ENCODE measurements at places on chromosomes 11 and 22. TPM values are rescaled to one million over a fixed set of nuclear protein-coding genes. Genes with fewer than 3 reads are reported as not detected.
A peak's percentile ranks its signal among the peaks of the same experiment; 100 is the strongest.

DNA sequence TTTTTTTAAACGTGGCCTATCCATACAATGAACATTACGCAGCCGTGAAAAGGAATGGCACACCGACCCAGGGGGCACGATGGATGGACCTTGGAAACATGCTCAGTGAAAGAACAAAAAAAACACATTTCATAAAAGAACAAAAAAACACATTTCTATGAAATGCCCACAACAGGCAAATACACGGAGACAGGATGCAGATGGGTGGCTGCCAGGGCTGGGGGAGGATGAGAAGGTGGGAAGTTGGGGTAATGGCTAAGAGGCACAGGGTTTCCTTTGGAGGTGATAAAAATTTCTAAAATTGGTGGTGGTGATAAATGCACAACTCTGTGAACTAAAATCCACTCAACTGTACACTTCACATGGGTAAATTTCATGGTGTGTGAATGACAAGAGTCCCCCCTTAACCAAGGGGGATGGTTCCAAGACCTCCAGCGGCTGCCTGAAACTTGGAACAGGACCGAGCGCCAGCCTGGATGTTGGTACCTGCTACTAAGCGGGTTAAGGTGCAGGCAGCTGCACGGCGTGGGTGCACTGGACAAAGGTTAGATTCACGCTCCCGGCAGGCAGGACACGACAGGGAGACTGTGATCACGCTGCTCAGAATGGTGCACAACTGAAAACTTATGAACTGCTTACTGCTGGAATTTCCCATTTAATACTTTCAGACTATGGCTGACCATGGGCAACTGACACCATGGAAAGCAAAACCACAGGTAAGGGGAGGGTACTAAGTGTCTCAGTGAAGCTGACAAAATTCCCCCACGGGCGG is 16.5 kb downstream of the BRD1 start:
- DNase-seq = no peak

GRCh38 chr11:114606003-114606801 is 10.6 kb upstream of the NXPE4 start:
- DNase-seq = no peak

NXPE4 gene
- total RNA-seq = not detected

DNA sequence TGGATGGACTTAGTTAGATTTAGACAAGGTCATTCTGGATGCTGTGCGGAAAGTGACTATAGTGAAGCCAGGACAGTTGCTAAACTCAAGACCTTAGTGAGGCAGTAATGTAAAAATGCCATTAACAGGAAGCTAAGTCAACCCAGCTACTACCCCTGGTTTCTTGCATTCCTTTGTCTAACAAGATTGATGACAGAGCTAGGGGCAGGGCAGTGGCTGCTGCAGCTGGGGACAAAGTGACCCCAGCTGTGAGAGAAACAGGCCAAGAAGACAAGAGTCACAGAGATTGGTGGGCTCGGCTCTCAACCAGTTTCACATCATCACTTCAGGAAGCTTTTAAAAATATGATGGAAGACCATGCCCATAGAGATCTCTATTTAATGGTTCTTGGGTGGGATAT is 110.4 kb upstream of the POU2AF2 start:
- no peak for DNase-seq

RGL4 gene
- total RNA-seq = not detected

- peak; percentile 1 for DNase-seq
These were observed 324.7 kb downstream of the CASP12 start for GRCh38 chr11:104573441-104573990.

DNA sequence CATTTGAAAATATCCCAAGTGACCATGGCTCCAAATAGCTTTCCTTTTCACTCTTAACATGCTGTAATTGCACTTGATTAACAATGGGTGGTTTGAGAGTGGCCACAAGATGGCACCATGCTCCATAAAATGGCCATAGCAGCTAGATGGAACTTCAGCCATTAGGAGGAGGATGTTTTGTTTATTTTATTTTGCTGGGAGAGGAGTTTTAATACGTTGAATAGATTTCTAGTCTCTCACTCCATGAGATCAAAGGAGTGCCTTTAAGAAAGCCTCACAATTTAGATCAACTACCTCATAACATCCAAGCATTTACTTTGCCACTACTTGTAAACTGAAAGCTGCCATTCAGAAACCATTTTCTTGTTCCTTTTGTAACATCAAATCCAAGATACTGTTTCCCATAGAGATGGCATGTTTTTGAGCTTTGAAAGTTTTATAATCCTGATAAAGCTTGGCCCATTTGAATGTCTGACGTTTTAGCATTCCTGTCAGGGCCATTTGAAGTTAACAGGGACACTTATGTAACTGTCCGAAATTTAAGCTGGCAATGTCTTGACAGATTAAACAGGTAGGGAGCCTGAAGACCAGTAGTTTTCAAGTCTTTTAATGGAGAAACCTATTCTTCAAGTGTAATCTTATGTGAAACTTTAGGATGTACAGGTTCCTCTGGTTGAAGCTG is 4.7 kb downstream of the FEN1 start:
- peak; percentile 83 for DNase-seq

- DNase-seq = no peak
These were observed 697 bp downstream of the RNF169 start for GRCh38 chr11:74749127-74749964.

CDK2AP2 gene
- total RNA-seq = 61.9 TPM

DEPDC7 gene
- total RNA-seq = 22.5 TPM

DNA sequence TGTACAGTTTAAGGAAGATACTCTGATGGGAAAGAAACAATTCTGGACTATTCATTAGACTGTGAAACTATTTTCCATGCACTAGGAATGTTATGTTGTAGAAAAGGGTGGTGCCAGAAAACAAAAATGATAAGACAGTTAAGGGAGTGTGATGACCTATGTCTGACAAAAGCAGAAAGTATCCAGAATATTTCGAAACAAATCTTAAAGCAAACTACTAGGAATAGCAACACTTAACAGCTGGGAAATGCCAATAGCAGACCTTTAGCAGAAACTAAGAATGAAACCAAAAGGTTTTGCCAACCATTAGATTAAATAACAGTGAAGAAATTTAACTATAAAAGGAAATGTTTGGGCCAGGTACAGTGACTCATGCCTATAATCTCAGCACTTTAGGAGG is 3.3 kb upstream of the ARHGAP20 start:
- DNase-seq = no peak

- no peak for DNase-seq
These were observed 31.6 kb downstream of the TPST2 start for GRCh38 chr22:26558248-26558895.

- no peak for DNase-seq
These were observed 46.9 kb downstream of the CELSR1 start for GRCh38 chr22:46490538-46490937.

ARHGAP20 gene
- 2.2 TPM for total RNA-seq

RASL10A gene
- not detected for total RNA-seq

- no peak for DNase-seq
These were observed 197.8 kb downstream of the ETS1 start for GRCh38 chr11:128389461-128389976.

TST gene
- 38.0 TPM for total RNA-seq

CNGA4 gene
- not detected for total RNA-seq

GRCh38 chr11:123386796-123387510 is 43.1 kb upstream of the GRAMD1B start:
- DNase-seq = no peak

TEX12 gene
- total RNA-seq = not detected

DNA sequence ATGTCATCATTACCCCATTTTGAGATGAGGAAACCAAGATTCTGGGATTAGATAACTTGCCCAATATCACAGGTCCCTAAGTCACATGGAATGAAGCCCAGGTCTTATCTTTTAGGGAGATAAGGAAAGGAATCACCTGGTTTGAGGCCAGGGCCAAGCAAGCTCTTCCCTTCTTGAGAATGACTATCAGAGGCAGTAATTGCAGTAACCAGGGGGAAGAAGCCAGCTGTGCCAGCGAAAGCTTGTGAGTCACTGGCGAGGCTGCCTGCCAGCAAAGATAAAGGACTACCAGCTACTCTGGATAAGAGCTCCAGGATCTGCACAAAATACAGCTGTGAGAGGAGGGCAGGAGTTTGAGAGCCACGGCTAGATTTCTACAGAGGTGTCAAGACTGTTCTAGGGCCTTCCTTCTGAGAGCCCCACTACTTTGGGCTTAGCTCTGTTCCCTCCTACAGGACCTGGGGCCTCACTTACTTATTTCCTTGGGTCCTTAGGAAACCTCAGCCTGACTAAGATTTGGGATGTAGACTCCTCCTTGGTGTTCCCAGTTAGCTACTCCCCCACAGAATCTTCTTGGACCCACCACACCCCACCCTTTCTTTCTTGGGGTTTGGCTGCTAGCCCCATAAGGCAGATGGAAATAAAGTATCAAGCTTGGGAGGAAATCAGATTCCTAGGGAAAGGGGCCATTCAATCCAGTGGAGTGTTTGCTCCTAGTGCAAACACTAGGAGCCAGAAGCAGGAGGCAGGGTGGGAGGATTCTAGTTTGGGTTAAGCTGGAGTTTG is 9.7 kb upstream of the CCKBR start:
- no peak for DNase-seq

DNA sequence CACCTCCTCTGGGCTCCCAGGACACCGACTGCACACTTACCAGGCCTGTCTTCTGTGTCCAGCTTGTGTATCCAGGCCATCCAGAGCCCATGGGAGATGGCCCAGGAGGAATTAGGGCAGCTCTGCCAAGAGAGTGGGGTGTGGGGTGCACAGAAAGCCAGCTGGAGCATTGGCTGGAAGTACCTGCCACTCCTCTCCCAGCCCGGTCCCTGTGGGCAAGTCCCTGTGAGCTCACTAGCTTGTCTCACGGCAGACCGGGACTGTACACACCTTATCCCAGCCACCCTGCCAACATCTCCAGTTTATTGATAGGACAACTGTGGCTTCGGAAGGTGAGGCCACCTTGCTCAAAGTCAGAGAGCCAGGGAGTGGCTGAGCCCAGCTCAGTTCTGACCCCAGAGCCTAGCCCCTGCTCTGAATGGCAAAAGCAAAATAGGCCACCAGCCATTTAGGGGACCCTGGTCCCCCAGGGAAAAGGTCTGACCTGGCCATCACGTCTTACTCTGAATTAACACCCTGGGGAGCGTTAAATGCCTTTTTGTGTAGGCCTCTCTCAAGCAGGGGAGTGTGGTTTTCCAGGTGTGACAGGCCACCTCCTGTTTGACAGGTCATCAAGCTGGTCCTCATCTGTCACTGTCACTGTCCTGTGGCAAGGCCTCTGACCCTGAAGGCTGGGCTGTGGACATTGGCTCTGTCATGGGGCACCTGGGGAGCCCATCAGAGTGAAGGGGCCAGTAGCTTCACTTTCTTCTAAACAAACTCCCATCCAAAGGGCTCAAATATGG is 15.1 kb downstream of the UQCR10 start:
- DNase-seq = no peak

PATE2 gene
- 0.50 TPM for total RNA-seq

DNA sequence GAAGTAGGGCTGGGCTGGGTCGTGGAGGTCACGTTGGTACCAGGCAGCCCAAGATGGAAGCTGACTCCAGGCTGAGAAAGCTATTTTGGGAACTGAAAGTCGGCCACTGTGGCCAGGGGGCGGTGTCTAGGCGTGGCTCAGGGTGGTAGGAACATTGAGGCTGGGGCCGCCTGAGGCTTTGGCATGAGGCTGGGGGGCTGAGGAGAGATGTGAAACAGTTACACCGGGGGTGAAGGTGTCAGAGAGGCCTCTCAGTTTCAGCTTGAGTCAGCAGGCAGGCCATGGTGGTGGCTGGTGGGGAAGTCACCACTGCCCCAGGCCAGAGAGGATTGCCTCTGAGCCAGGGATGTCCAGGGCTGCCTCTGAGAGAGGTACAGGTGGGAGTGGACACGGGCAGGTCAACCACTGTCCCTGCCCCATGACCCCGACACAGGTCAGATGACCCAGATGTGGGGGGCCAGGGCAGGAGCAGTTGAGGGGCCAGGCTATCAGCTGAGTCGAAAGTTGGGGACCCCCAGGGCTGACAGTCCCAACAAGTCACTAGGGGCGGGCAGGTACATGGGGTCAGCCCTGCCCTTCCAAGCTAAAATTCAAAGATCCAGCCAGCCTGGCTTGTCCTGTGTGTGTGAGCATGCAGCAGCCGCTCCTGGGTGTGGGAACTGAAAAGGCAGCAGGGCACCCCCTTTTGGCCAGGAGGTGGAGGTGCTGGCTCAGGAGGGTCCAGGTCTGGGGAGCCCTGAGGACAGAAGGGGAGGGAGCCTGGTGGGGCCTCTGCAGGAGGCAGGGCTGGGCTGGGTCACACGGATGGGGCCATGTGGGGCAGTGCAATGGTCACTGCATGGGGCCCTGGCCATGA is 7.2 kb downstream of the KCNK7 start:
- peak; percentile 77 for DNase-seq

DEUP1 gene
- not detected for total RNA-seq

DNA sequence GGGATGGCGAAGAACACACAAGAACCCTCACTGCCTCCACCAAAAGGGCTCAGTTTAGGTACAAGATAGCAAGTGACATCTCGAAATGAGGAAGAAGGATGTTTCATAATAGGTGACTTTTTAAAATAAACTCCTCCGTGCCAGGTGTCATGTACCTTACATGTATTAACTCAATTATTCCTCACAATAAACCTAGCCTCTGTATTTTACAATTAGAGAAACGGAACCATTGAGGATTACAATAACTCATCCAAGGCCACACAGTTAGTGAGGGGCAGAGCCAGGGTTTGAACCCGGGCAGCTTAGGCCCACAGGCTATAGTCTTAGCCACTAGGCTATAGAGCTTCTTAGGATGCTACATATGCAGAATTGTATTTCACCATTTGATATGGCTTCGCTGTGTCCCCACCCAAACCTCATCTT is 965 bp upstream of the PAMR1 start:
- no peak for DNase-seq

DNA sequence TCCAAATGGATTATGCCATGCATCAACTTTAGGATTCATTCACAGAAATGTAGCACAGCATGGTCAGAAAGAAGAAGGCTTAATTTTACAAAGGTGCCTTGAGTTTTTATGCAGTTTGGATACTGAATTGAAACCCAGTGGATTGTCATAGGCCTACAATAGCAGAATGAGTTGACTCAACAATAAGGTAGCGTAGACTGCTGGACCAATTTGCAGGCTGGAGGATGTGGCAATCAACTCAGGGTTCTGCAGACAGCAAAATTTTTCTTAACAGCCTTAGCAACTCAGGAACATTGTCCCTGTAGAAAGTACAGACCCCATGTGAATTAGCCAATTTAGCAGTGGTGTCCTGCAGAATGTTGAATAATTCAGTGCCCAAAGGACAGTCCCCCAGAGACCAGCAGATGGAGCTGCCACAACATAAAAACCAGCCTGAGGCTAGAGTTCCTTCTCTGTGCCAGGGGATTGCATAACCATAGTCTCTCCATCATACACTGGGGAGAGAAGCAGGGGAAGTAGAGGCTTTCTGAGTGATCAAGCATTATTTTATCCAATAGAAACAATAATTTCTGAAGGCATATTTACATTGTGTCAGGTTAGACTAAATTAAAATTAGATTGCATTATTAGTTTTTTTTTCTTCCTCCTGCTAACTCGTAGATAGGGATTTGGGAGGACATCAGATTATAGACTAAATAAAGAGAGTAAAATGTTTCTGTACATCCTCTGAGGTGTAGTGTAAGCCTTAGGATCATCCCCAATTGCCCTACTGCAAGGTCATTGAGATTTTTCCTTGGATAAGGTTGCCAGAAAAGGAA is 20.3 kb upstream of the MRPL17 start:
- no peak for DNase-seq

- DNase-seq = no peak
These were observed 22.0 kb upstream of the PATE1 start for GRCh38 chr11:125724125-125724524.

GRCh38 chr11:57588046-57588710 is 9.3 kb upstream of the SERPING1 start:
- no peak for DNase-seq
